ENCODE measurements at places on chromosomes 4 and X. TPM values are rescaled to one million over a fixed set of nuclear protein-coding genes. Genes with fewer than 3 reads are reported as not detected.

GRCh38 chr4:13570916-13571315, 26.6 kb upstream of the NKX3-2 start:
- no peak for DNase-seq

DNA sequence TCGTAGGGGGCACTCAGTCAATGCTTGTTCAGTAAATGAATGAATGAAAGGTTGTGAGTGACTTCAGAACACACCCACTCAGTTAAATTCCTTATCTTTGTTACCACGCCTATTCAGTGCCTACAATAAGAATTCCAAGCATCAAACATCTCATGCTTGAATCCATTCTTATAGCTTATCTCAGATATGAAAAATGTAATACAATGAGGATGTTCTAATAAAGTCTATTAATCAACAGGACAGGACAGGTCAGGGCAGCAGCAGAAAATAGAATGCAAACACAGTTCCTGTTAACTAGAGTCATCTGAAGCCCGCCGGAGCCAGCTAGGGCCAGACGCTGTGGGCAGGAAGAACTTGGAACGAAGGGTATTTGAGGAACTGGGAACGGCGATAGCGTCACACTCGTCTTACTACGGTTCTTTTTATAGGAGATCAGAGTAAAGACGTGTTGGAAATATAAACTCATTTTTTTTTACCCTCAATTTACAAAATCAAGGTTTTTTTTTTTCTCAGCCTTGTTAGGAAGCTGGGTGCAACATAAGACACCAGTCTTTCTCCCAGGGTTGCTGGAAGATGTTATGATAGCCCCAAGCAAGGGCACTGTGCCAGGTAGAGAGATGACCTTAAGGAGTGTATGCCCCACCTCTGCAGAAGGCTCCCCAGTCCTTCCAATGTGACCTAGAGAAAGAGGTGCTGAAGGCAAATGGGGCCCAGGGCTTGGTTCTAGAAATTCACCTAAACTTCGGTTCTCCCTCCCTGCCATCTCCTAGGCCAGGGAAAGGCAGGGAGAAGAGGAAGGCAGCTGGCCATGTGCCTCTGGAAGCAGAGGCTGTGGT, 48.3 kb downstream of the SEL1L3 start:
- no peak for DNase-seq

GRCh38 chr4:181173046-181173445, 1070.2 kb upstream of the TENM3 start:
- DNase-seq: no peak

GRCh38 chr4:2817701-2818350, 24.9 kb downstream of the SH3BP2 start:
- DNase-seq: peak; percentile 53

The SGMS2 gene
- total RNA-seq: 1.8 TPM

The CCDC149 gene
- 0.14 TPM for total RNA-seq

DNA sequence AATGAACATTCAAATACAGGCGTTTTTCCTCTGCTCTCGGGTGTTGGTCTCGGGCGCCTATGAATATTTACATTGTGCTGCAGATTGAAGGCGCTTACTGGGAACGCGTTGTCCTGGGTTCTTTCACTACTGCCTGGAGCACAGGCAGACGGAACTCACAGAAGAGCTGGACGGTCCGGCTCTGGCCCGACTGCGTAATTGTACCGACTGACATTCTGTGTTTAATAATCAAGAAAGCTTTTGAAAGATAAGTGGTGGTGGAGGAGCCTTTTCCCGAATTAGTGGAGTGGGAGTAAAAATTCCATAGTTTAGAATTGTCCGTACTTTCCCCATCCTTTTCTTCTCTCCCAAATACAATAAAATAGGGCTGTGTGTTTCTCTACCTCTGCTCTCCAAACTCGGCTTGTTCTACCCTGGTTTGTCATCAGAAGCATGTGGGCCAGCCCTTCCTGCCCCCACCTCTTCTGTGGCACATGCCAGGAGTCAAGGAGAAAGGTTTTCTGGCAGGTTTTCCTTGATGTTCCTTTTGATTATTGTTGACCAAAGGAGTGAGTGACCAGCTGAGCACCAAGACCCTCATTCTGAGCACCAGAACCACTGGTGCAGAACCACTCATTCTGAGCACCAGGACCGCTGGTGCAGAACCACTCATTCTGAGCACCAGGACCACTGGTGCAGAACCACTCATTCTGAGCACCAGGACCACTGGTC, 2.3 kb downstream of the FHDC1 start:
- no peak for DNase-seq

The MAGEC3 gene
- total RNA-seq: not detected

The TCEAL6 gene
- not detected for total RNA-seq

GRCh38 chr4:169622566-169622965, 2.2 kb downstream of the CLCN3 start:
- DNase-seq: no peak
